ENCODE measurements at places on chromosomes 11 and 22. TPM values are rescaled to one million over a fixed set of nuclear protein-coding genes. Genes with fewer than 3 reads are reported as not detected.

The APLNR gene
- total RNA-seq: not detected

The RFPL3 gene
- total RNA-seq: not detected

The LRRC56 gene
- 2.1 TPM for total RNA-seq

The LARGE1 gene
- total RNA-seq: 0.40 TPM

The LIF gene
- total RNA-seq: 103 TPM

The UBQLN3 gene
- total RNA-seq: not detected

Measured in activated CD4-positive, alpha-beta T cell treated with anti-CD3 and anti-CD28 coated beads, Interleukin-2, amount 10 ng/mL, durations not matched to agents 7 days and 5 days (primary cell).